ENCODE measurements at places on chromosomes 13 and 19.

DNA sequence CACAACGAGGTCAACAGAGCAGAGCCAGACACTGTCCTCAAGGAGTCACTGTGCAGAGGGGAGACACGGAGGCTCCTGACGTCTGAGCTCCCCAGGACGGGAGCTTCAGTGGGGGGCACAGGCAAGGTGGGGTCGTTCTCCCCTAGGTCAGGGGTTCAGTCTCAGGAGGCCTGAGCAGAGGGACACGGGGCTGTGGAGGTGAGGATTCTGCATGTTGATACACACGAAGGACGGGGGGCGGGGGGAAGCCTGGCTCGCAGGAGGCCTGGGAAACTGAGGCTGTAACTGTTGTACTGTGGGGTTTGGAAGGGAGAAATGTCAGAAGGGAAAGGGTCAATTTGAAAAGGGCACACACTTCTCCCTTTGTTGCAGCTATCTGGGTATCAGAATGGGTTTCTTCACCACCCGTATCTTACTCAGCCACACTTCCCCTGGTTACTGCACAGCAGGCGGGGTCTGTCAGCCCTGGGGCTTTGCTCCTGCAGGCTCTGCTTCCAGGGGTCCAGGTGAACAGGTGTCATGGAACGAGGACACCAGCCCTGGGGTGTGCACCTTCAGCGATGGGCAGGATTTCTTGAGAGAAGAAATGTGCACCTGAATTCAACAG lies 748 bp upstream of the SIGLEC8 start:
- DNase-seq: no peak

- DNase-seq: no peak
Observed at GRCh38 chr19:38267761-38268483, 3.5 kb downstream of the SPINT2 start.

- DNase-seq: no peak
Observed at GRCh38 chr13:92017737-92018136, 619.3 kb downstream of the GPC5 start.

DNA sequence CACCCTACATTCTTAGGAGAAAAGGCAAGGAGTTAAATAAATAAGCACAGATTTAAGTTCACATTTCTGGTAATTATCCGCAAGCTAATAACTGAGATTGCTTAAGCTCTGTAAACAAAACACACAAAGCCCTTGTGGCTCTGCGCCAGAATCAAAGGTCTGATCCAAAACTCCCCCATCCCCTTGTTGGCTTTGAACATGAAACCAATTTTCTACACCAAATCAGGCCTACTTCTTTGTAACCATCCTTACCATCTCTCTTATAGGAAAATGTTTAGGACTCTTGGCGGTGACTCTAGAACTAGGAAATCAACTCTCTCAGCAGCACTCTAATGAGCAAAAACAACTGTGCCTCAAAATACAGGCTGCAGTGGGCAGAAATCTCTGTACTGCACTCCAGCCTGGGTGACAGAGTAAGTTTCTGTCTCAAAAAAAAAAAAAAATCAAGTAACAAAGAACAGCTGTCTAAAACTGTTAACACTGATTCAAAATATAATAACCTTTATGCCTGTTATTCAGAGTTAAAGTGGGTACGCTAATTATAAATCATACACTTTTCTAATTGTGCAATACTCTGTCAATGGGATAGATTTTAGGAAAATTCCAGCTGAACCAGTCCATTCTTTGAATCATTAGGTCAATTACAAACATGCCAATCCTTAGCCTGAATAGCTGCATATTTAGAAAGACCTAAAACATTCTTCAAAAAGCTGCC lies 25.8 kb downstream of the ABCC4 start:
- DNase-seq: no peak

DNA sequence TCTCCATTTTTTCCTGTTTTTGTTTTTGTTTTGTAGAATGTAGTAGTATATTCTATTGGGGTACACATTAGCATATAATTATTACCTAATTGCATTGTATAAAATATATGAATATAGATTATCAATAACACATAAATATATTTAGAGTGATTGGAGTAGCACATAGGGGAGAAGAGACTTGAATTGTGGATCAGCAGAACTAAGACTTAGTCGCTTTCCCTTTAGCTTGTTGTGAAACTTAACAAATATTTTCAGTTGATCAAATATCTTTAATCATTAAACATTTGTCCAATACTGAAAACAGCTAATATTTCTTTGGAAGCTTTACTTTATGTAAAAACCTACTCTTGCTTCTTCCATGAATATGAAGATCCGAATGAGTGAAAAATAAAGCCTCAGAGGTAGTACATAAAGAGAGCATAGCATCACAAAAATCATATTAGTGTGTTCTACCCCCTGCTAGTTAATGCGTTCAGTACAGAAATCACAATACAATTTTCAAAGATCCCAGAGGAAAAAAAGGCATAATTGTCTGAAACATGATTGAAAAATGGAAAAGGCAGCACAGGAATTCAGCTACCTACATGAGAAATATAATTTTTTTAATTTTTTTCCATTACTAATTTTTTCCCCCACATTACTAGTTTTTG lies 1348.0 kb upstream of the PRR20A start:
- no peak for DNase-seq

GRCh38 chr13:41461527-41462139 lies 4.3 kb downstream of the RGCC start:
- no peak for DNase-seq

GRCh38 chr13:99988529-99989275 lies 7.1 kb downstream of the ZIC2 start:
- DNase-seq: no peak

GRCh38 chr13:26896986-26897668 lies 136.5 kb upstream of the GPR12 start:
- DNase-seq: no peak

- DNase-seq: no peak
Observed at GRCh38 chr19:2540646-2541454, 64.9 kb downstream of the GADD45B start.

DNA sequence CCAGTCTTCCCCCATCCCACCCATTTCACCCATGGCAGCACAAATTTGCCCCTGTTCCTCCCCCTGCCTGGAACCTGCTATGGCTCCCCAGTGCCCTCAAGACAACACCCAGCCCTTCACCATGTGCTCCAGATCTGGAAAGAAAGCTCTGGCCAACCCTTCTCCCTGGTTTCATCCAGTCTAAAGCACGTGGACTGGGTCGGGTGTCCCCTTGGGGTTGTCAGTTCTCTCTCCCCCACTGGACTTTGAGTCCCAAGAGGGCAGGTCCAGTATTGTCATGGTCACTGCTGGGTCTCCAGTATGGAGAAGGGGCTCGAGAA lies 19.6 kb upstream of the PNMA8B start:
- DNase-seq: no peak

DNA sequence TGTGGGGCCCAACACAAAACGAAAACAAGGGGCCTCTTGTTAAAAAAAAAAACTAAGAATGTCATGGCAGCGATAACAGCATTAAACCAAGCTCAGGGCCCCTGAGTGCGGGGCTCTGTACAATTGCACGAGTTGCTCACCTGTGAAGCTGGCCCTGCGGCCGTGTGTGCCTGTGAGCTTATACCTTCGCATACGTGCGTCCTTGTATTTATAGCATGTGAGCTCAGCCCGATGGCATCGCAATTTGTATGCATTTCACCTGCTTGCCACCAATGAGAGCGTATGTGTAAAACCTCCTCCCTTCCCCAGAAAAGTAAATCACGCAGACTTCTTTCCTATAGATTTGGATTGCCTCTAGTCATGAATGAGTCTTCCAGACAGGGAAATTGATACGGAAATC lies 17.1 kb downstream of the HNRNPM start:
- no peak for DNase-seq

GRCh38 chr19:408902-409515 lies at the start of gene C2CD4C:
TSS of gene C2CD4C (minus strand) at chr19:409147. CDS start at chr19:408361, 786 bp downstream.
- no peak for DNase-seq

GRCh38 chr19:28023064-28023463 lies 1189.9 kb downstream of the UQCRFS1 start:
- DNase-seq: no peak

- DNase-seq: no peak
Observed at GRCh38 chr19:1057176-1057855, 9.7 kb upstream of the ARHGAP45 start.

GRCh38 chr19:35501684-35502083 lies 11.4 kb upstream of the KRTDAP start:
- no peak for DNase-seq

- no peak for DNase-seq
Observed at GRCh38 chr13:40311356-40312101, 354.9 kb downstream of the FOXO1 start.

- DNase-seq: no peak
Observed at GRCh38 chr13:32645854-32646253, 59.6 kb downstream of the PDS5B start.

GRCh38 chr19:43469160-43469480 lies 3.7 kb upstream of the LYPD3 start:
- no peak for DNase-seq

All from cortex of kidney (tissue), 1 donor.